Stimulated activated CD8-positive, alpha-beta memory T cell treated with anti-CD3 and anti-CD28 coated beads, Interleukin-4, amount 100 ng/mL, for 48 hours (primary cell): ENCODE measurements at places on chromosomes 2 and 18.

DNA sequence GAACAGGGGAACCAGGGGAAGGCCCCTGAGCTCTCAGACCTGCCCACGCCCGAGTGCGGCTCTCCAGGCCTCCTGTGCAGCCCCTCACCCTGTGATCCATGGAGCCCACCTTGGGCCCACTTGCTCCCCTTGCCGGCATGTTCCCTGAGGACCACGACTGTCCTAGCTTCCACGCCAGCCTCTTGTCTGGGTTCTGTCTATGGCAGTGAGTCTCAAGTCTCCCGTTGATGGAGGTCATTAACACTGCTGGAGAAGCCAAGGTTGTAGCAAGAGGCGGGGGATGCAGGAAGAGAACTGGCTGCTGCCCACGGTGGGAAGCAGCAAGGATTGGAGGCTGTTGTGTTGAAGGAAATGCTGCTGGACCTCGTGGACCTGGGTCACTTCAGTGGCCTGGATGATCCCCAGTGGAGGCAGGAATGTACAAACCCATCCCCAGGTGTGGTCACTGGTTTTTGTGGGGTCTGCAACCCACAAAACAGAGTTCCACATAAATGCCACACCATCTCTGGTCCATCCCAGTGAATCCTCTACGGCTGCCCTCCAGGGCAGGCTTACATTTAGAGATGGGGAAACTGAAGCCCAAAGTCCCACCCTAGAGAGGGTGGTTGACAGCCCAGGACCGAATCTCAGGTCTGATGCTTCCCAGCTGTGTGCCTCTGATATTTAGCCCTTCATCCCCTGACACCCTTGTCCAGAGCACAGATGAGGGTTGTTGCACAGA lies 150.3 kb downstream of the NDUFA10 start:
- DNase-seq, result no peak

GRCh38 chr2:107717661-107718060 lies 109.0 kb upstream of the RGPD4 start:
- DNase-seq, result no peak

GRCh38 chr2:37343537-37344434 lies 644 bp upstream of the QPCT start:
- no peak for DNase-seq

DNA sequence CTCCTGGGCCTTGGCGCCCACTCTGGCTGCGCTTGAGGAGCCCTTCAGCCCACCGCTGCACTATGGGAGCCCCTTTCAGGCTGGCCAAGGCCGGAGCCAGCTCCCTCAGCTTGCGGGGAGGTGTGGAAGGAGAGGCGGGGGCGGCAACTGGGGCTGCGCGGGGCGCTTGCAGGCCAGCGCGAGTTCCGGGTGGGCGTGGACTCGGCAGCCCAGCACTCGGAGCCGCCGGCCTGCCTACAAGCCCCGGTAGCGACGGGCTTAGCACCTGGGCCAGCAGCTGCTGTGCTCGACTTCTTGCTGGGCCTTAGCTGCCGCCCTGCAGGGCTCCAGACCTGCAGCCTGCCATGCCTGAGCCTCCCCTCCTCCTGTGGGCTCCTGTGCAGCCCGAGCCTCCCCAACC lies 141.5 kb upstream of the SLC39A10 start:
- DNase-seq, result no peak

- DNase-seq, result no peak
Measured at GRCh38 chr2:120298173-120298835, 45.7 kb downstream of the RALB start.

GRCh38 chr2:44462934-44463849 lies 101.4 kb downstream of the CAMKMT start:
- no peak for DNase-seq

GRCh38 chr2:44275927-44276303 lies 635 bp downstream of the SLC3A1 start:
- DNase-seq, result no peak

DNA sequence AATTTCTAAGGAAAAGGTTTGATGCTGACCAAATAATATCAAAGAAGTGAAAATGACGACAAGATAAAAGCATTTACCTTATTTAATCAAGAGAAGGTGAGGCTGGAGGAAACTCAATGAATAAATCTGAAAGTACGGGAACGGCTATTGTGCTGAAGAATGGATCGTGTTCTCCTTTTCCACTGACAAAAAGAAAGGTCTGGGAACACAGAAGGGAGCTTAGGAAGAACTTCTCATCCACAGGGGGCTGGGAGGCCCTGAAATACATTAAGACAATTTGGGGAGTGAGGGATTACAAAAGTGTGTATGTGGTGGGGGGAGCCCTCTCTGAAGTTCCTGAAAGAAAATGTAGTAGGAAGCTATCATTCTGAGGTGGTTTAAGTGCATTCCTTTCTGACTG lies 582.3 kb downstream of the SLC4A3 start:
- DNase-seq, result no peak

GRCh38 chr18:13261661-13262357 lies 43.2 kb downstream of the LDLRAD4 start:
- no peak for DNase-seq

- no peak for DNase-seq
Measured at GRCh38 chr2:64313398-64313723, 140.6 kb upstream of the LGALSL start.

DNA sequence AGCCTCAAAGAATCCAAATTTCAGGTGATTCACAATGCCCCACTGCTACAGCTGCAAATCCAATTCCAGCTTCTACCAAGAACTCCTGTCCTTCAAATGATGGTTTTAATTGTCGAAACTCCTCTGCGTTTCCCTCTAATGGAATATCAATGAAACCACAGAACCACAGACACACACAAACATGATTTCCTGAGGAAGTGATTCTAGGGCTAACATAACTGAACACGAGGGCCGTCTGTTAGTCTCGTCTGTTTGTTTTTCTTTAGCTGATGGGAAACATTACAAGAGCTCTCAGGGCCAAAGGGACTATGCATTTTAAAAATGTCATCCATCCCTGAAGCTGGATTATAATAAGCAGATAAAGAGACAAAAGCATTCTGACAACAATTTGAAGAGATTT lies 59.4 kb downstream of the RNF152 start:
- DNase-seq, result no peak

GRCh38 chr2:11697103-11697871 lies 27.3 kb upstream of the NTSR2 start:
- DNase-seq, result no peak

DNA sequence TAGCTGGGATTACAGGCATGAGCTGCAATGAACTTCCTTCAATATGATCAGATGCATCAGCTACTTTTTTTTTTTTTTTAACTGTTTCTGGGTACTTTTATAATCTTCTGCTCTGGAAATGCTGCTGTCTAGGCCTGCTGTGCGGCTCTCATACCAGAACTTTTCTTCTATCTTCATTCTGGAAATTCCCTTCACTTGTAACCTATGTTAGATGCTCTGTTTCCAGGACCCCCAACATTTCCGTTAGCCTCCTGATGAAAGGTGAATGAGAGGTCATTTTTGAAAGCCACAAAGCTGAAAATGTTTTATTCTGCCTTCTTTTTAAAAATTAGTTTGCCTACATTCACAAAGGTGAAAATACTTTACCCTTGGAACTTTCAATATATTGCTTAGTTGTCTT lies 8.6 kb downstream of the AGFG1 start:
- no peak for DNase-seq

- no peak for DNase-seq
Measured at GRCh38 chr2:144571770-144572169, 51.9 kb upstream of the ZEB2 start.

- DNase-seq, result peak; percentile 62
Measured at GRCh38 chr18:46497129-46497528, 159.9 kb downstream of the LOXHD1 start.

GRCh38 chr2:25085761-25086560 lies 44.1 kb downstream of the EFR3B start:
- DNase-seq, result no peak

DNA sequence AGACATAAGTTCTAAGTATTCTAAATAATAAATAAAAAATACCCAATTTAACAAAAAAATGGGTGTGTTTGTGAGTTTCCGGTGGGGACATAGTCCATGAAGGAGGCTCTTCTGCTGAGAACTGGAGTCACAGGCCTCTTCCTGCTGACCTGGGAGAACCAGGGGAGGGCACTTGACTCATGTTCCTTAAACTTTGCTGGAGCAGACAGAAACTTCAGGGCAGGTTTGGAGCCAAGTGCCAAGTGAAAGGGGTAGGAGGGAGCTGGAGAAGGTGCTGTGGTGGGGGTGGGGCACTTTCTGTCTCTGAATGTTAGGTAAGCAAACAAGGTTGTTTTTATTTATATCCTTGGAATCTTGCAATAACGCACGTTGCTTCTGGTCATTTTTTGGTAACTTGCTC lies 78.8 kb upstream of the TTN start:
- DNase-seq, result no peak

DNA sequence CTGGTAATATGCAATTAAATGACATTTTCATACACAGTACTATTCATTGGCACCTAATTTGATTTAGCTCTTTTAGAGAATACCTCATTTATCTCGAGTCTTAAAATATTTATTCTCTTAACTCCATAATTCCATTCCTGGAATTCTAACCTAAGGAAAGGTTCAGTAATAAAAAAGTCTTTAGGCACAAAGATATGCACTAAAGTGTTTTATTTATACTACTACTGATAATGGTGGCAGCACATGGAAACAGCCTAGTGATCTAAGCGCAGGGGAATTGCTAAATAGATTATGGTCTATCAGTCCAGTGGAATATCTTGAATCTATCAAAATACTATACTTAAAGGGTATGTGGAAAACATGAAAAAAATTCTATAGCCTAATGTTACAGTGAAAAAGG lies 142.5 kb upstream of the LTBP1 start:
- DNase-seq, result no peak

DNA sequence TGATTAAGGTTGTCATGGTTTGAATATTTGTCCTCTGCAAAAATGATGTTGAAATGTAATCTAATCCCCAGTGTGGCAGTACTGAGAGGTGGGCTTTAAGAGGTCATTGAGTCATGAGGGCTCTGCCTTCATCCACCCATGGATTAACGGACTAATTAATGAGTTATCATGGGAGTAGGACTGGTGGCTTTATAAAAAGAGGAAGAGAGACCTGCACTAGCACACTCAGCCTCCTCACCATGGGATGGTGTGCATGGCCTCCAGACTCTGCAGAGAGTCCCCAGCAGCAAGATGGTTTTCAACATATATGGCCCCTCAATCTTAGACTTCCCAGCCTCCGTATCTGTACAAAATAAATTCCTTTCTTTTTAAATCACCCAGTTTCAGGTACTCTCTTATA lies 41.0 kb downstream of the DTNB start:
- DNase-seq, result no peak

DNA sequence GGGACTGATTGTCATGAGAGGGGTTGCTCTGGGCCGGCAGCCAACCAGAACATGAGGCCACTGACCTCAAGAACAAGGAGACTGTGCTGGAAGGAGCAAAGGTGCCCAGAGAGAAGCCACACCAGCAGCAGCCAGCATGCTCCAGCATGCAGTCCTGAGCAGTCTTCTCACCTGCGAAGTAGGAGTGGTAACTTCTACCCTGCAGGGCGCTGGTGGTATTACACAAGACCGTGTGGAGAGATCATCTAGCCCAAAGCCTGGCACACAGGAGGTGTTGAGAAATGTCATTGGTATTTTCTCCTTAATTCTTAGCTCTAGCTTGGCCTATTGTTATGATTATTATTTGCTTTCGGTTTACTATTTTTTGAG lies 132.7 kb downstream of the TSN start:
- peak; percentile 62 for DNase-seq

- no peak for DNase-seq
Measured at GRCh38 chr2:51899643-51900042, 867.7 kb upstream of the NRXN1 start.

DNA sequence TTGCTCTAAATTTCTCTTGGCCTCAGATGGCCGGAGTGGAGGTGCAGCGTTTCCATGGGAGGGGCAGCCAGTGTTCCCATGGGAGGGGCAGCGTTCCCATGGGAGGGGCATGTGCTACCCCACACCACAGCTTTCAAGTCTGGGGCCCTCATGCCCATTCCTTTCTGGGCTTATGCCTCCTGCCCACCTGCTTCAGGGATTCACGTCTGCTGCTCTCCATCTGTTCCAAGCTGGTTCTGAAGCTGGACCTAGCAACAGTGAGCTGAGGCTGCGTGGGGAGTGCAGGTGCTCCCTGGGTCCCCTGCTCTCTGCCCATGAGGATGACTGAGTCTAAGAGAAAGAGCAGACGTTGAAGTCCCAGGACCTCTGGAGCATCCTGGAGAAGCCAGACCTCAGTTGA lies 243.1 kb upstream of the PXDN start:
- DNase-seq, result no peak

- no peak for DNase-seq
Measured at GRCh38 chr18:21264651-21265050, 22.6 kb downstream of the GREB1L start.
